Epithelial cell of prostate (primary cell): ENCODE measurements at places on chromosomes 6 and 20.
A peak's percentile ranks its signal among the peaks of the same experiment; 100 is the strongest.

GRCh38 chr20:53645582-53645897, 51.9 kb upstream of the ZNF217 start:
- DNase-seq: no peak

DNA sequence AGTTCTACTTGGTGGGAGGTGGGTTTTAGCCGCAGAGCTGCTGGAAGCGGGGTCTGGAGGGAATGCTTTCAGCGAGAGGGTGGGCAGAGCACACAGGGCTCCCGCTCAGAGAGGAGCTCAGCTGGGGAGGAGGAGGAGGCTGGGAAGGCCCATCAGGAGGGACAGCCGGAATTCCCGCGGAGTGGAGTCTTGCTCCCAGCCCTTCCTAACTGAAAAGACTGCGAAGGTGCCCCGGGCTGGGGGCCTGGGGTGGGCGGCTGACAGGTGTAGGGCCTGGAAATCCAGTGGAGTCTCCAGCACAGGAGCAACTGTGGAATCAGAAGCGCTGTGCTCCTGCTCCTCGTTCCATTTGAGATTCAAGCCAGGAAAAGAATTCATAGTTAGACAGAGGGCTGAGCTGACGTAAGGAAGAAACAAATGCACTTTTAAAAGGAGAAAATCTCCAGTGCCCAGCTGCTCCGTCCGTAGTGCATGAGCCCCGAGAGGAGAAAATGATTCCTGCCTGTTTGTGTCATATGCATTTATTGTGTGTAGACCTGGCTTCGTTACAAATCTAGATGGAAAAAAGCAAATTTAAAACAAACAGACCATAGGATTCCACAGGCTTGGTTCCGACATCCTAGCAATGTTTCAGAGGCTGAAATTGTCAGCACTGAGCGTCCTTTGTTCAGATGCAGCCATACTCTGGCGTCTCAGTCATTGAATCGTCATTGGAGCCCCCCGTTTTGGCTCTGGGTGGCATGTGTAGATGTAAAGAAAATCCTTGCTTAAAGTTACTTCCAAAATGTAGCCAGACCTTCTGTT, 197.7 kb downstream of the SMOC2 start:
- DNase-seq: no peak

GRCh38 chr20:40703975-40704530, 15.0 kb upstream of the MAFB start:
- no peak for DNase-seq

GRCh38 chr6:11423072-11423471, 114.5 kb upstream of the TMEM170B start:
- DNase-seq: no peak

DNA sequence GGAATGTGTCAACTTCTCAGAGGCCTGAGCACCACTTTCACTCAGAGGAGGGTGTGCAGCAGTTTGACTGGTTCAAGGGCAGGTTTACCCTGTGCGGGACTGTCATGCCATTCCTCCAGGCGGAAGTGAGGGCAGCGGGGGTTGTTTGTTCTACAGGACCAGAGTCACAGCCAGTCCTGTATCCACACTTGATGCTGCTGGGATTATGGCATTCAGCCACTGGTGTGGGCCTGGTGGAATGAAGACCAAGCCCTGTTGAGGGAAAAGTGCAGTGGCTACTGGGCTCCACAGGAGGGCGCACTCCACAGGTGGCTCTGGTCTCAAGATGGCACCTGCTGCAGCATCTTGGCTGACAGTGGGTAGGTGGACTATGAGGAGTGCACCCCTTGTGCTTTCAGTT, 14.8 kb downstream of the SEMG2 start:
- DNase-seq: no peak

- DNase-seq: no peak
These were observed 354.6 kb upstream of the FLRT3 start for GRCh38 chr20:14691994-14692393.

DNA sequence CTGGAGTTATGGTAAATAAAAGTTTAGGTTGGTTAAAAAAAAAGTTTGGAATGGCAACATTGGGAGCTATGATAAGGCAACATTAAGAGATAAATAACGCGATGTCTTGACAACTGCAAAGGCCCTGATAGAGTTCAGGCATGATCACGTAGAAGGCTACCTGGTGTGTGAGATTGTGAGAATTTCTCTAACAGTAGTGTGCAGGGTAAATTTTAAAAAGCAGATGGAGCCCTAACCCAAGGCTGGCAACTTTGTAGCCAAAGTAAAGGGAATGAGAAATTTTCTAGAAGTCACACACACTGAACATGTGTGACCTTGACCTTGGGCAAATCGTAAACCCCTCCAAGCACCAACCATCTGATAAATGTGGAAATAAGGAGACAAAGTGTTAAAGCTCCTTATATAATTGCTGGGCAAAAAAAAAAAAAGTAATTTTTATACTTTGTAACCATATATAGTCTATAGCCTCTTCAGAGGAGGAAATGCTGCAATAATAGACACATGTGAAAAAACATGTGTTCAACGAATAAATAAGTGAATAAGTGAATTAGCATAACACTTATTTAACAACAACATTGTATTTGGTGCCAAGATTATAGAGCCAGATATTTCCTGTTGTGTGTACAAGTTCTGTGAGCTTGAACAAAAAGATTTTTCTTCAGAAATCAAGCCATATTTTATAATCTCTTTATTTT, 18.2 kb downstream of the KCNQ5 start:
- no peak for DNase-seq

- DNase-seq: no peak
These were observed 146.5 kb downstream of the SYCP2 start for GRCh38 chr20:59786801-59787537.

GRCh38 chr20:11124849-11125505, 451.2 kb upstream of the JAG1 start:
- no peak for DNase-seq

DNA sequence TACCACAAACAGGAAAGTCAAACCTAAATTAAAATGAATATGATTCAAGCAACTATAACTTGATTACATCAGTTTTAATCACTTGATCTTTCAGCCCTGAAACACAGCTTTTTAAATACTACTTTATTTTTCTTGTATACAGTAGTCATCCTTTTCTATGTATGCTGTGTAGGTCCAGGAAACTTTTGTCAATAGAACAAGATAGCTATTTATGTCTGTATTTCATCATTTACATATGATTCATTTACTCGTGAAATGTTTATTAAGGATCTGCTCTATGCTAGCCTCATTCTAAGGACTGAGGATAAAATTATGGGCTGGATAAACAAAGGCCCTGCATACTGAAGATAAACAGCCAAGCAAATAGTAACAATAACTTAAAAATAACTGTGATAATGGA, 930.2 kb downstream of the TFAP2A start:
- no peak for DNase-seq

- no peak for DNase-seq
These were observed 108.6 kb downstream of the CHD6 start for GRCh38 chr20:41509316-41510200.

GRCh38 chr20:699811-700338, 24.3 kb upstream of the SCRT2 start:
- no peak for DNase-seq

GRCh38 chr20:48667481-48667880, 160.3 kb downstream of the PREX1 start:
- no peak for DNase-seq

DNA sequence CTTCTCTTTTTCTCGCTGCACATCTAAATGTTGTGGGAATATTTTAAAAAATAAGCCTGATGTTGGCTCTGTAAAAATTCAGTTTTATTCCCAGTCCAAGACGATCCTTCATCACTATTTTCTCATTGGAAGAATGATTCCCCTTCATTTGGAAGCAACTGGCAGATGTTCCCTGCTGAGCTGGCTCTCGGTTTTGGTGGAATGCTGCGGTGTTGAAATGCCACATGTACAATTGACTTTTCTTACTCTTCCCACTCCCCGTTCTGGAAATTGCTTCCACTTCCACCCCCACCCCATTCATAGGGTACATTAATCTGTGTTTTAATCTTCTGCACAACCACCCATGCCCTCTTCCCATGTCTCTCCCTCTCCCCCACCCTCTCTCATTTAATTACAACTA, 496.3 kb upstream of the MAP3K7 start:
- DNase-seq: no peak

- DNase-seq: no peak
These were observed 33.2 kb upstream of the TAF8 start for GRCh38 chr6:42017021-42017643.

GRCh38 chr6:47917202-47917601, 135.4 kb downstream of the OPN5 start:
- no peak for DNase-seq

GRCh38 chr20:17749978-17750721, 50.4 kb downstream of the BANF2 start:
- DNase-seq: no peak

DNA sequence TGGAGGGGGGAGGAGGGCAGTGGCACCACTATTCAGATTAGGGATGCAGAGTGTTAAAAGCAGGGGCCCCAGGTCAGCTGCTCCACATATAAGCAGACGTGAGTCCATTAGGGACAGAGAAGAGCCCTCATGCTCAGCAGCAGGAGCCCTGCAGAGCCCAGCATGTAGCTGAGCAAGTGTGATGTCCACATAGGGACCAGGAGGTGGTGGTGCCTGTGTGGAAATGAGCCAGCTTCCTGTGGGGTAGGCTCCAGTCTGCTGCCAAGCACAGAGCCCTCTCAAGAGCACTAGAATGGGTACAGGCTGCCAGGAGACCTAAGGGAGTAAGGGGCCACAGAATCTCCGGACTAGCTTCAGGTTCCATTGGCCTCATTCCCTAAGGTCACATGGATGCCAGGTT, 57.9 kb upstream of the MLN start:
- no peak for DNase-seq

GRCh38 chr6:1622220-1622850, 12.6 kb downstream of the FOXC1 start:
- DNase-seq: no peak

- no peak for DNase-seq
These were observed 65.9 kb downstream of the PHF20 start for GRCh38 chr20:35837577-35838195.

DNA sequence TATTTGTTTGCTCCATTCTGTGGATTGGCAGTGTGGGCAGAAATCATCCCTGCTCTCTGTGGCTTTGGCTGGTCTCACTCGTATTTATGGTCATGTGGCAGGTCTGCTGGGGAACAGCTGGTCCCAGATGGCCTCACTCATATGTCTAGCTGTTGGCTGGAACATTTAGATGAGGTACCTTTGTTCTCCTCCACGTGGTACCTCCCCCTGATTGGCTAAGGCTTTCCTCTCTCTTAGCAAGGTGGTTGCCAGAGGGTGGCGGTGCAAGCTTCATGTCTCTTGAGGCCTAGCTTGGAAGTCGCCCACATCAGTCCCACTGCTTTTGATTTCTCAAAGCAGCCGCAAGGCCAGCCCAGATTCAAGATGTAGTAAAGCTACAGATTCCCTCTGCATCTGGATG, 348.5 kb upstream of the BTBD3 start:
- no peak for DNase-seq

DNA sequence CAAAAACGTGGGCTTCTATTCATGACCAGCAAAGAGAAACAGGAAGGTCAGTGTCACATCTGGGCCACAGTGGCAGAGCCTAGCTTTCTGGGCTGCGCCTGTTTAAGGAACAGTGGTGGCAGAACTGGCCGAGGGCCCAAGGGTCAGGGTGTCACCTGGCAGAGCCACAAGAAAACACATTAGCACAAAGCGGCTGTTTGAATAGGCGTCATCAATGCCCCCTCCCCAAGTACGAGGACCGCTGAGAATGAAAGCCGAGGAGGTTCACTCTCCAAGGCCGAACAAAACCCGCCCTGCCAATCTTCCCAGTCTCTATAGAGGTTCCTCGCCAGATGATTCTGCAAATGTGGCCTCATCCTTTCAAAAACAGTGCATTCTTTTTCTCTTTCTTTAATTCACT, 125.2 kb upstream of the TRAF3IP2 start:
- no peak for DNase-seq

DNA sequence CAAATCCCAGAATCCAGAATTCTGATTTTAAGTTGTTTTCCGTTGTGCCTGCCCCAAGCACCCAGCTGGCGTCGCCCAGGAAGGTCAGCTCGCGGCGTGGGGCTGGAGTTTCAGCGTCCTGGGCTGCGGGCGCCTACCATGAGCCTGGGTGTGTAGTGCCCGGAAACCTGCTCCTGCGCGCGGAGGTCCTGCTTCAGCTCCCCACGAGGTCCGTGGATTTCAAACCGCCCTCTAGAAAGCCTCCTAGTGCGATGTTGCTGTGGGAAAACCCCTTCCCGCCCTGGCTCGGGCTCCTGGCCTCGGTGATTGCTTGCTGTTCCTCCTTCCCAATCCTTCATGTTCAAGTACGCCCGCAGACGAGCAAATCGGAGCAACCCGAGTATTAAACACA, 51.3 kb upstream of the NRN1 start:
- no peak for DNase-seq

GRCh38 chr6:152026291-152026690, 218.8 kb downstream of the ESR1 start:
- DNase-seq: no peak

DNA sequence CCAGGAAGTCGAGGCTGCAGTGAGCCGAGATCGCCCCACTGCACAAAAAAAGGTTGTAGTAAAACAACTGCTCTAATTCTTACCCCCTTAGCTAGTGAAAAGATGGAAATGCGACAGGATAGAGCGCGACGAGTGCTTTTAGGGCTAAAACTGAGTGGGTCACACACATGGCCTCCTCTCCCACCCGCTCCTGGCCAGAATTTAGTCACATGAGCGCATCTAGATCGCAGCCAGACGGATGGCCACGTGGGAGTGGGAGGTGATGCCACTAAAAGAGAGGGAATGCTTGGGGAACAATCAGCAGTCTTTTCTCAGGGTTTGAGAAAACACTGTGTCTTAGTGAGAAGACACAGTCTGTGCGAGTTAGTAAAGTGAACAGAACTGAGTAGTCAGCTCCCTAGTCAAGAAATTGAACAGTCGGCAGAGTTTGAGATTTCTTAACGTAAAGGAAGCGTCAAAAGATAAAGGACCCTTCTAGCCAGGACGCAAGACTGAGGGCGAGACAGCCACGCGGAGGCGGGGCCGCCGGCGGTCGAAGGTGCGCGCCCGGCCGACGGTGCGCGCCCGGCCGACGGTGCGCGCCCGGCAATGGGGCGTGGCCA, 664 bp upstream of the ACTR5 start:
- no peak for DNase-seq

- DNase-seq: no peak
These were observed 1.2 kb downstream of the TREML2 start for GRCh38 chr6:41199552-41200246.

GRCh38 chr6:79548304-79548703, 11.1 kb upstream of the LCA5 start:
- no peak for DNase-seq

- peak; percentile 87 for DNase-seq
These were observed 20.3 kb upstream of the HLA-DRB1 start for GRCh38 chr6:32609731-32610640.

GRCh38 chr6:139699335-139699734, 324.9 kb upstream of the CITED2 start:
- no peak for DNase-seq

GRCh38 chr20:58251979-58252591, 23.6 kb upstream of the ANKRD60 start:
- DNase-seq: peak; percentile 80

DNA sequence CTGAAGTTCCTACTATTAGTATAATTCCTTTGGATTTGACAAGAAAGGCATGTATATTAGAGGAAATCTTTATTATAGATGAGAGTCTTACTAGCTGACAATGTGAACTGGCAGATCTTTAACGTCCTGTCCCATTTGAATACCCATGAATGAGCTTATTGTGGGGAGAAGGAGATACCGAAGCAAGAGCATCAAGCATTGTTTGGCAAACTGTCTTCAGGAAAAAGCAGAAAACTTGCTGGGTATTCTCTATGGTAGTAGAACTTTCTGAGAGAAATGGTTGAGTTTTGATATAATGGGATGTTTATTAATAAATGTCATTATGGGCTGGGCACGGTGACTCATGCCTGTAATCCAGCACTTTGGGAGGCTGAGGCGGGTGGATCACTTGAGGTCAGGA, 18.3 kb downstream of the RSPO3 start:
- no peak for DNase-seq
